ENCODE measurements at places on chromosomes 3 and 15.

DNA sequence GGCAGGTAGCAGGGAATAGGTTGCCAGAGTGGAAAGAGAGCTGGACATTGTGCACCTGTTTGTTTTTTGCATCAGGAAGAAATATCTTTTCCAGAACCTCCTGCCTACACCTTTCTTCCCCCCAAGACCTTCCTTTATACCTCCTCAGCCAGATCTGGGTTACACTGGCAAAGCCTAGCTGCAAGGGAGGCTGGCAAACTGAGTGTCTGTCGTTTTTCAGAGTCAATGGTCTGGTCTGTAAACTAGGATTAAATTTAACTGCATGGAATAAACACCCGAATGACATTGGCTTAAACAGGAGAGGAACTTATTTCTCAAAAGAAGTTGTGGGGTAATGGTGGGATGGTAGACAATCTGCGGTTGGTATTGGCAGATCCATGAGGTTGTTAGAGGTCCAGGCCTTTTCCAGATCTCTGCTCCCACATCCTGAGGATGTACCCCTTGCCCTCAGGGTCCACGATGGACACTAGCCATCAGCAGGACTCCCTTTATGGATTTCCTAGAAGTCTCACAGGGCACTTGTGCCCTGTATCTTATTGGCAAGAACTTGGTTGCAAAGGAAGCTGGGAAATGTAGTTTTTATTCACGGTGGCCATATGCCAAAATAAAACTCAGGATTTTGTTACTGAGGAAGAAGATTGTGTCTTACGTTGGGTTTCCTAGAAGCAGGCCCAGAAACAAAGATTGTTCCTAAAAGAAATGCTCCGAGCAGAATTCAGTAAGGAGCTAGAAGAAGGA is 3.2 kb upstream of the RARRES1 start:
- no peak for DNase-seq

DNA sequence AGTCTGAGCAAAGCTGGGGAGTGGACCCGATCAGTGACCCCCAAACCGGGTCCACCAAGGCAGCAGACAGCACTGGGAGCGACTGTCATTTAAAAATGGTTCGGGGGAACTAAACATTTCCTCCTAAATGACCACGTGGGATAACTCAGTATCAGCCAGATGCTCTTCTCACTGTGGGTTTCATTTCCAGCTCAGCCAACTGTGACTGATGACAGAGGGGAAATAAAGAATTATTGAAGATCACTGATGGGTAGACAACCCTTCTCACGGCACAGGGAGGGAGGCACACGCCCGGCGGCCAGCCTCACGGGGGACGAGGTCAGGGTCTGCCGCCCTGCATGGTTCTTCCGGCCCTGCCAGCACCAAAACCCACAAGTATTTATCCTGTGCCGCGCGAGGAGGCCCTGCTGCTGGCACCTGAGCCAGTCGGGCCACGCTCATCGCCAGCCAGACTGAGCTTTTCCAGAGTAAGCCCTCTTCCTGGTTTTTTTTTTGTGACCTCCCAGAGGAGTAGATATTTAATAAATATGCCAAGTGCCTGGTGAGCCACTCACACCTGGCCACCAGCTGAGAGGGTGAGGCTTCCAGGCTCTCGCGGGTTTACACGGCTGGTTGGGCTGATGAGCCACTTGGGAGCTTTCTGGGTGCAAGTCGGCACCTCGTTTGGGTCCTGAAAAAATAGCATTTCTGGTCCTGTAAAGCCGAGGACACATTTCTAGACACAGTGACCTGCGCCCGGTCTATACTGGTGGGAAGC is 6.2 kb downstream of the MELTF start:
- no peak for DNase-seq

GRCh38 chr3:132573797-132574211 is 23.3 kb upstream of the ACKR4 start:
- no peak for DNase-seq

DNA sequence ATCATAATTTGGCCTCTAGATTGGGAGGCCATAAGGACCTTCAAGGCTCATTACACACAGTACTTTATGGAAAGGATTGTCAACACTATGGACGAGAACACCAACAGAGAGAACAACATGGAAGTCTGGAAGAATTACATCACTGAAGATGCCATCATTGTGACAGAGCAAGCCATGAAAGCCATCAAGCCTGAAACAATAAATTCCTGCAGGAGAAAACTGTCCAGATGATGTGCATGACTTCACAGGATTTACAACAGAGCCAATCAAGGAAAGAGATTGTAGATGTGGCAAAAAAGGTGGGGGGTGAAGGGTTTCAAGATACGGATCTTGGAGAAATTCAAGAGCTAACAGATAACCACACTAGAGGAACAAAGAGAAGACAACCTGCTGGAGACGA is 15.9 kb downstream of the IL17RB start:
- no peak for DNase-seq

- DNase-seq: peak; percentile 35
Observed at GRCh38 chr15:28984421-28985315, 98.9 kb downstream of the APBA2 start.

GRCh38 chr3:140708815-140709214 is 31.0 kb downstream of the TRIM42 start:
- no peak for DNase-seq

DNA sequence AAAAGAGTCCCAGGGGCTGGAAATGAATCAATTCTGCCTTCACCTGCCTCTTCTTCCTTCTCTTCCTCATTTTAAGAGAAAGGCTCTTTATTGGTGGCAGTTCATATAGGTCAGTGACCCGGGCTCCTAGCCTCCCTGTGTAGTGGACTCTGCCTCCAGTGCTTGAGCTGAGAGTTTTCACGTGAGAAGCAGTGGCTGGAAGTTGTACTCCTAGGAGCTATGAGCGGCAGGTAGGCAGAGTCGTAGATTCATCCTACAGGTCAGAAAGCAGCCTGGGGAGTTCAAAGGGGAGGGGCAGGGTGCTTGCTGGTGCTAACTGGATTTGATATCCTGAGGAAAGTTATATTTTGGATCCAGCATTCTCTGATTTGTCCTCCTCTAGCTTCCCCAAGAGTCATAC is 101.1 kb downstream of the RPLP1 start:
- DNase-seq: no peak

- no peak for DNase-seq
Observed at GRCh38 chr15:76158226-76158625, 98.4 kb downstream of the TMEM266 start.

GRCh38 chr15:91919014-91919534 is 65.6 kb downstream of the SLCO3A1 start:
- no peak for DNase-seq
